Activated CD8-positive, alpha-beta T cell treated with anti-CD3 and anti-CD28 coated beads, Interleukin-2, amount 10 ng/mL, durations not matched to agents 7 days and 5 days (primary cell): ENCODE measurements at places on chromosomes 3 and 15. TPM values are rescaled to one million over a fixed set of nuclear protein-coding genes. Genes with fewer than 3 reads are reported as not detected.

Gene DPPA2
- not detected for total RNA-seq

Gene ELL3
- 4.4 TPM for total RNA-seq

Gene GOLGA8Q
- total RNA-seq, result 6.1 TPM

Gene EHD4
- 8.0 TPM for total RNA-seq

Gene SCN5A
- total RNA-seq, result 0.37 TPM

Gene TUBGCP5
- total RNA-seq, result 27.3 TPM

Gene PLSCR5
- not detected for total RNA-seq

Gene XCR1
- total RNA-seq, result not detected

Gene ST3GAL6
- total RNA-seq, result not detected

Gene RASL12
- total RNA-seq, result not detected

Gene ACOX2
- not detected for total RNA-seq

Gene P2RY1
- total RNA-seq, result 0.37 TPM

Gene SLC51A
- not detected for total RNA-seq

Gene CEMIP
- total RNA-seq, result not detected

Gene MBD4
- 50.6 TPM for total RNA-seq

Gene SLC12A1
- total RNA-seq, result not detected

Gene KBTBD13
- total RNA-seq, result not detected

Gene GOLGA8S
- 1.0 TPM for total RNA-seq
